NCI-H446 (cell line): ENCODE measurements at places on chromosomes 2 and 18.

GRCh38 chr2:85930129-85931124, 41.6 kb upstream of the ST3GAL5 start:
- DNase-seq = no peak

DNA sequence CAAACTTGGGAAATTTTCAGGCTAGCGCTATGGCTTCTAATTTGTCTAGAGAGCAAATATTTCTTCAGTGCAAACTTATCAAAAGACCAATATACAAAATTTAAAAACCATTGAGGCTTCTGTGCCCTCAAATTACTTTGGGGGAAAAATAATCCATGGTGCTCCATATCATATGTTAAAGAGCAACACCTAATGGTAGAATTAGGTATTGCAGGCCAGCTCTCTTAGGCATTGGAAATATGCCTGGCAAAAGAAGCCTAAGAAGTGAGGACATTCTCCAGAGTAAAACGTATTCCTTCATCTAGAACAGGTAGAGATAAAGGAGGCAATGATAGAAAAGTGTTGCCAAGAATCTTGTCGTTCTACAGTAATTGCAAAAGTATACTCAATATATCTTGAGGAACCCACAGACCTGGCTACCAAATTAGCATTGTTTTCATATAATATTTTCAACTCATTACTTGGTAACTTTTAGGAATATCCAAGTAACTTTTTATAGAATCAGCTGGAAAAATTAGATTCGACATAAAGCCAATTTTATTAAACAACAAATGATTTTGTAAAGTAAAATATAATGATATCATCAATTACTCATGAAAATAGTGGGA, 401.1 kb downstream of the BCL11A start:
- DNase-seq = no peak

- no peak for DNase-seq
These were observed 1452.2 kb upstream of the ACVR2A start for GRCh38 chr2:146392631-146393030.

- no peak for DNase-seq
These were observed 76.7 kb downstream of the PHLPP1 start for GRCh38 chr18:62792016-62792415.

DNA sequence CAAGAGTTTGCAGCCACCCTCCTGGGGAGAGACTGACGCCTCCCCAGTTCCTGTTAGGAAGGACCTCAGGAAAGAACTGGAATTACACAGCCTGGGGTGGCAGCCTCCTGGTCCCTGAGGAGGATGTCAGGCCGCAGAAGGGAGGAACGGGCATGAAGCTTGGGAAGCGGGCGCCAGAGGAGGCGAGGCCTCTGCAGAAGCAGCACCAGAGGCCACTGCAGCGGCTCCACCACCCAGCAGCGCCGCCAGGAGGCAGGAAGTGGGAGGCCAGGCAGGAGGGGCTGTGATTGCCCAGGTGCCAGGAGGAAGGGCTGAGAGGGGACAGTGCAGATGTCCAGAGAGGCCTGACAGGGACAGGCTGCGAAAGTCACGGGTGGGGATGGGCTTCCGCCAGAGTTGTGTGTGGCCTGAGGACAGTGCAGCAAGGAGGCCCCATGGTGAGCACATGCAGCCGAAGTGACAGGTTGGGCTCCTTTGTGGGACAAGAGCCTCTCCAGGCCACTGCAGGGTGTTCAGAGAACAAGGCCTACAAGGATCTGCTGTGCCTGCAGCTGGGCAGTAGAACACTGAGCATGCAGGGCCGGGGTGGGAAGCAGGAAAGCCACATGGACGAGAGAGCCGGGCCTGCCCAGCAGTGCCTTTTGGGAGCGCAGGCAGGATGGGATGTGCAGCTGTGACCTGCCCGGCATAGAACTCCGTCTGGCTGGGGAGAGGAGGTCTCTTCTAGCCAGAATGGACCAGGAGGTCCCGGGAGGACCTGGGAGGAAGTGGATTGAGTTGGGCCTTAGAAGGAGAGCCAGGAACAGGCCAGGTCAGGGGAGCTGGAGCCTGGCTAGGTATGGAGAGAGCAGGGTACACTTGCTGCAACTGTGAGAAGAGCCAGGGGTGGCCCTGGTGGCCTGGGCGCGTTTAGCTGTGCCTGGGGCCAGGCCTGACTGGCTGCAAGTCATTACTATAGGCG, 39.1 kb upstream of the ALPP start:
- DNase-seq = no peak
